ENCODE measurements at places on chromosomes 11 and 22.
A peak's percentile ranks its signal among the peaks of the same experiment; 100 is the strongest.

GRCh38 chr22:38172832-38173640 lies 8.6 kb downstream of the PLA2G6 start:
- DNase-seq: peak; percentile 37

DNA sequence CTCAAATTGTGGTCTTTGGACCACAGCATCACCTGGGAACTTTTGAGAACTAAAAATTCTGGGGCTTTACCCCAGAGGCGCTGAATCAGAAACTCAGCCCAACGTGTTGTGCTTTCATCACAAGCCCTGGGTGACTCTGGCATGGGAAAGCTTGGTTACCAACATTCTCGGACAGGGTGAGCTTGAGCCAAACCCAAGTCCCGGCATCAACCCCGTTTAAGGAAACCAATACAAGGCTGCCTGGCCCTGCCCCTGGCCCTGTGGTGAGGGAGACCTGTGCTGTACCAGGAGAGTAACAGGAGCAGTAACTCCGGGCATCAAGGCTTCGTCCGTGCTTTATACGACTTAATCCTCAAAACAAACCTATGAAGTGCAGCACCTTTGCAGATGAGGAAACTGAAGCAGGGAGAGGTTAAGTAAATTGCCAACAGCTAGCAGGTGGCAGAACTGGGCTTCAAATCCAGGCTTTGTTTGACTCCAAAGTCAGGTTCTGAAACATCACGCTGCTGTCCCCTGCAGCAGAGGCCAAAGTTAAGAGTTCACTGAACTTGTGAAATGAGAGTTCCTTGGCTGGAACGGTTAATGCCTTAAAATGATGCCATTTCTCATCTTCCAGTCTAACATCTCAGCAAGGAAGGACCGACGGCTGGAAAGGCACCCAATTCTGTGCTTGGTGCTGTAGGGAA lies 64.1 kb upstream of the BID start:
- no peak for DNase-seq

DNA sequence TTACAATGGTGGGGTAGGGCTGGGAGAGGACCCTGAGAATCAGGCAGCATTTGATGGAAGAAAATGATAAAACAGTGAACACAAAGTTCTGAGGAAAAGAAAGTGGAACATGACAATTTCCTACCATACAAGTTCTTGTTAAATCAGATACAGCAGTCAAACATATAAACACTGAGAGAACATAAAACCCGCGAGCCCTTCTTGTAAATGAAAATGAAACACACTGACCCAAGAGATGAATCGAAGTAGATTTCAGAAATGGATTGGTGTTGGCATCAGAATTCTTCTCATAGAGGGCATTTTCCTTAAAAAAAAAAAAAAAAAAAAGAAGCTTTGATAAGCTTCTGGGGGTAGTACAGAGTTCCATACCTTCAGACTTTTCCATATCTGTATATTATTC lies 134.7 kb upstream of the TMEM45B start:
- DNase-seq: no peak

DNA sequence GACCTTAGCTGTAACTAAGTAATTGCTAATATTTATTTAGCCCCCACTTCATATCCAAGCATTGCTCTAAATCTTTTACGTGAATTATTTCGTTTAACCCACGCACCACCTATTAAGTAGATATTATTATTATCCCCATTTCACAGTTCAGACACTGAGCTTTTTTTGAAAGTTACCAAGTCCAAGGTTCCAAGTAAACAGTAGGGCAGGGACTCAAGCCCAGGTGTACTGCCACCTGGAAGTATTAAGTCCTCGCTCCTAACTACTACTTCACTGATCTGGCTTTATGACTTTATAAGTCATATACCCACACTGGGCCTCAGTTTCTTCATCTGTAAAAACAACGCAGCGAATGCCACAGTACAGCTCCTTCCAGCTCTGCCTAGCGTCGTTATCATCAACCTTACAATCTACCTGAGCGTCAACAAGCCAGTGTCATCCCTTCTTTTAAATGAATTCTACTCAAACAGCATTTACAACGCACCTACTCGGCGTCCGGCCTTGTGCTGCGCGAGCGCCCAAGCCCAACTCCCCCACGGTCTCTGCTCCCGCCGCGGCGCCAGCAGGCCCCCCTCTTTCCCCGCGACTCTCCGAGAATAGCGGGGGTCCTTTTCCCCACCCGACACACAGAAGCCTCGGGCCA lies 624 bp downstream of the TMEM41B start:
- peak; percentile 20 for DNase-seq

- DNase-seq: no peak
Measured at GRCh38 chr11:65634109-65634436, 3.8 kb upstream of the SIPA1 start.

DNA sequence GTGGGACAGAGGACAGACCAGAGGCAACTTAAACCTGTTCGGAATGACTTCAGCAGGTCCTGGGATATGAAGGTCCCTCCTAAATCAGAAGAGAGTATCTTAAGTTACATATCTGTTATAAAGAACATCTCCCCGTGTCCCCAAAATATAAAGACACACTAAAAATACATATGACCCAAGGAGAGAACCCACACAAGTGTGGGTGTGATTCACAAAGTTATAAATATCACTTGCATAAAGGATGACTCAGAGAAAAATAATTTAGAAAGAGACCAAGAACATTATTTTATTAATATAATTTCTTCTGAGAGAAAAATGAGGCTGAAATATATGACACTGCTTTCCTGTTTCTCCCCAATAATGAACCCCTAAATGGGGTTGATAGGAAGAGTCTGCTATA lies 14.2 kb downstream of the OR5B21 start:
- DNase-seq: no peak

GRCh38 chr11:3155691-3156258 lies 9.3 kb downstream of the OSBPL5 start:
- no peak for DNase-seq

GRCh38 chr11:81080476-81080875 lies 1639.6 kb upstream of the TENM4 start:
- no peak for DNase-seq

- no peak for DNase-seq
Measured at GRCh38 chr11:113817162-113817561, 37.6 kb downstream of the CLDN25 start.

- no peak for DNase-seq
Measured at GRCh38 chr11:122861631-122862030, 20.9 kb upstream of the JHY start.

GRCh38 chr11:113681711-113682413 lies 24.2 kb downstream of the TMPRSS5 start:
- no peak for DNase-seq

DNA sequence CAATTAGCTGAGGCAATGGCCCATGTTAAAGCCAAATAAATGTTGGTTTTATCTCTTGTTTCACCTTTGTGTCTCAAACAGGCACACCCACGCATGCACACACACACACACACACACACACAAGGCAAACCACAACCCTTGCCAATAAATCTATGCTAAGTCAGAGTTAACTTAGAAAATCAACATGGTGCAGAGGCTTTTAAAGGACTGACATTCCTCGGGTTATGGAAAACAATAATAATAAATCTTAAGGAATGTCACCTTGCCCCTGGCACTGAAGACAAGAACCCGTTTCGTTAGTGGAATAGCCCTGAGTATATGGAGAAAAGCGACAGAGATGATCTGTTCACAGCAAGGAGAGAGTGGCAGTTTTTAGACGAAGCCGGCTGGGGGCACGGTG lies 326.3 kb downstream of the NTM start:
- DNase-seq: no peak

DNA sequence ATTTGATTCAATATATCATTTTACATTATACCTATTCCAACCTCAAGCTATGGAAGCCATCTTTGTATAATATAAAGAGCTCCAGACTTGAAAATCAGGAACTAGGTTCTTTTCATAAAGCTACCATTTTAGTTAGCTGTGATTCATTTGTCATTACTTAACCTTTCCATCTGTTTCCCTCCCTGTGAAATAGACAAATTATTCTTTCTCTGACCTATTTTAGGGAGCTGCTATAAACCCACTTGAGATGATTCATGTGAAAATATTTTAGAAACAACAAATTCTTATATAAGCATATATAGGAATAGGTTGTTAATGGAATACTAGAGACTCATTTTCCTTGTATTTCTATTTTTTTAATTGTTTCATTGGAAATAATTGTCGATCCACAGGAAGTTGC lies 1012.1 kb downstream of the OPCML start:
- DNase-seq: no peak

DNA sequence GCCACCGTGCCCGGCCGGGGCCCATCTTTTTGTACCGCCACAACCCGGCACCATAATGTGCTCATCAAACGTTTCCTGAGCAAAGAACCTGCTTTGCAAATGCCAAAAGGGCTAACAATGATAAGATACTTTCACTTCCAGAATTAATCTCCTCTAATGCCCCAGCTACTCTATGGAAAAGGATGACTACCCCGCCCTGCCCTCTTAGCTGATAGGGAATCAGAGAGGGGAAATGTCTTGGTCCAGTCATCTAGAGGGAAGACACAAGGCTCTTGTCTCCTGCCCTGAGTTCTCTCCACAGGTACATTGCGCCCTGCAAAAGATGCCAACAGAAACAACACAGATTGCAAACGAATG lies 586 bp downstream of the TTLL1 start:
- no peak for DNase-seq
